ENCODE measurements at places on chromosomes 12 and 14.

GRCh38 chr12:49777800-49778748 is 36.7 kb downstream of the TMBIM6 start:
- peak; percentile 62 for DNase-seq

- DNase-seq, result no peak
Observed at GRCh38 chr12:109943811-109944210, 43.7 kb downstream of the TCHP start.

DNA sequence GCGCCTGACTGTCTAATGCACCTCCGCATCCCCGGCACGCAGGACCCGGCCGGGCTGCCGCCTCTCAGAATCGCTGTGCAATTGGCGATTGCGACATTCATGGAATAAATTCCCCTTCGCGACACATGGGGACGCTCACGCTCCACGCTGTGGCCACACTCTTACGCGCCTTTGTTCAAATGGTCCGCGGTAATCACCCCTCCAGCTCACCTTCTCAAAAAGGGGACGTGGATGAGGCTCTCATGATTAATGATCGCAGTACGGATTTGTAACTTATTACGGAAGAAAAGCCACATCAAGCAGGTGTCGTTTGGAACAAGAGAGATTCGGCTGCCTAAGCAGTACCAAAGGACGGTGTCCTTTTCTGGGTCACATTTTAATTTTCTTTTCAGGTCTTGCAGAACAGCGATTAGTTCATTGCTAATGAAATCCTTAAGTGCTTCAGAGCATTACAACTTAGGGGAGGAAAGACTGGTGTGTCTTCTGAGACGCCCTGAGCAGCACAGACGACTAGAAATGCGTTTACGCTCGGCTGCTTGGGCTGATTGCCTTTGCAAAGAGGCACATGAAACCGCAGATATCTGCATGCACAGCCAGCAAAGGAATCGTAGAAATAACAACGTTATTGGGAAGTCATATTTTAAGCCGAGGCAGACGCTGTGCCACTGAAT is 37.3 kb upstream of the ADGRD1 start:
- DNase-seq, result peak; percentile 35

- DNase-seq, result no peak
Observed at GRCh38 chr12:123723011-123723410, 10.9 kb downstream of the ATP6V0A2 start.

DNA sequence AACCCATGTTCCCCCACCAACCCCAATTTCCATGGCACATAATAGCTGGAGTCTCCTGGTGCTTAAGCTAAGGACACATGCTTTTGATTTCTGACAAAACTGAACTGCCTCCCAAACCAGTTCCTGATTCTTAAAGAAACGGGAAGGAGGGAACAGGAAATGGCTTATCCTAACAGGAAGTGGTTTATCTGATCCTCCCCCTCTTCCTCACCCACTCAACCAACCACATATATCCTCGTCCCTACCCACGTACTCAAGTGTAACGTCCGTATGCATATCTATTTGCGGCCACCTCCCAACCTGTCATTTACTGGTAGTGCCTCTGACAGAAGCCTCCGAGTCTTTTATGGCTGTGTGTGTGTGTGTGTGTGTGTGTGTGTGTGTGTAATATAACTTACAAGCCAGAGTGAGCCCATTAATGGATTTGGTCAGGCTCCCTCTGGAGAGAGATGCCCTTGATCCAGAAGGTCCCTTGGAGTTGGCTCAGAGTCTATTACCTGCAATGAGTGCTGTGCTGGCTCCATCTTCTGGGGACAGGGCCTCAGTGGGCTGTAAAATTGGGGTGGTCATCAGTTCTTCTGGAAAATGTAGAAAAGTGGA is 7.7 kb downstream of the DAZAP2 start:
- DNase-seq, result no peak

GRCh38 chr12:6768437-6768914 is 2.3 kb downstream of the PTMS start:
- no peak for DNase-seq

- DNase-seq, result peak; percentile 16
Observed at GRCh38 chr14:69703047-69704039, 63.6 kb upstream of the SRSF5 start.

GRCh38 chr12:56362130-56363059 is at the start of gene APOF:
Gene APOF (minus strand): TSS chr12:56362857. CDS start chr12:56362745, 112 bp downstream.
- no peak for DNase-seq

GRCh38 chr12:124453419-124454351 is 113.7 kb downstream of the NCOR2 start:
- DNase-seq, result peak; percentile 56

- no peak for DNase-seq
Observed at GRCh38 chr12:115185506-115185905, 501.5 kb upstream of the TBX3 start.

- DNase-seq, result no peak
Observed at GRCh38 chr12:78176643-78177042, 345.9 kb downstream of the NAV3 start.

DNA sequence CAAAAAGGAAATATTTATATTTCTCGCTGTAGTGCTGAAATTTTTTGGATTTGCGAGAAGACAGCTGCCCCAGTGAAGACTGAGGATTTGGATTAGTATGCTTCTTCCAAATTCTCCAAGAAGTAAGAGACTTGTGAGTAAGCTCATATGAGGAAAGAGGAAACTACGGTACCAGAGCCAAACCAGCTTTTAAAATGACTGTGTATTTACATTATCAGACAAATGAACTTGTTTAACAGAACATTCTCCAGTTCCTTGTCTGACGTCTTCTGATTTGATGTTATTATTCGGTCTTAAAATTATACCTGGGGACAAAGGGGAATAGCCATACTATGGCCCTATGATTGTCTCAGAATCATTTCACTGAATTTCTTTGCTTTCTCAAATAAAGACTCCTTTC is 8.0 kb downstream of the CLEC12B start:
- DNase-seq, result no peak

DNA sequence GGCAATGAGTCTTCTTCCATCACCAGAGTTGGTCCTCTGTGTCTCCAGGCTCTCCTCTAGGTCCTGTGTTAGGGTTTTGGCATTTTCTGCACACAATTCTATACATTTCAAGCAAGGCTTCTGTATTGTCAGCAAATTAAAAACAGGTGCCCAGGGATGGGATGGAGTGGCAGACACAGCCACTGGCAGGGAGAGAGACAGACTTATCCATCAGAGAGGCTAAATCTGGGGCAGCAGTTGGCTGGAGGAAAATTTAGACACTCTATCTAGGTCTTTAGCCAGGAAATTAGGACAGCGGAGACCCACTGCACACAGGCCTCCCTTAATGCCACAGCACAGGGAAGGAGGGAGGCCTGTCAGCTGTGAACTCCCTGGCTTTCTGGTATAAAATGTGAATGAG is 20.2 kb downstream of the PLEKHD1 start:
- no peak for DNase-seq

DNA sequence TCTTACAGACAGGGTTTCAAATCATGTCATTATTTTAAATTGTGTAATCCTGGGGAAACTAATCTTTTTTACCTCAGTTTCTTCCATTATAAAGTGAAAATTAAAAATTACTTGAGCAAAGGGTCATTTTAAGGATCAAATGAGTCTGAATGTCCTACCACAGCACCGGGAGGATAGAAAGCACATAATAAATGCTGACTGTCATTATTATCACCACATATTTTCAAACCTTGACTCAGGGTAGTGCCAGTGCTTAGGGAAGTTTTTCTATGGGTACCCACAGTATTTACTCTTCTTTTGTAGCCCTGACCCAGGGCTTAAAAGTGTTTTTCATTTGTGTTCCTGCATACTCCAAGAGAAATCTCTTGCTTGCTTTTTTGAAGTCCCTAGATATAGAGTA is 60.5 kb downstream of the KCNMB4 start:
- DNase-seq, result no peak

- no peak for DNase-seq
Observed at GRCh38 chr12:59317598-59317997, 278.2 kb upstream of the SLC16A7 start.

DNA sequence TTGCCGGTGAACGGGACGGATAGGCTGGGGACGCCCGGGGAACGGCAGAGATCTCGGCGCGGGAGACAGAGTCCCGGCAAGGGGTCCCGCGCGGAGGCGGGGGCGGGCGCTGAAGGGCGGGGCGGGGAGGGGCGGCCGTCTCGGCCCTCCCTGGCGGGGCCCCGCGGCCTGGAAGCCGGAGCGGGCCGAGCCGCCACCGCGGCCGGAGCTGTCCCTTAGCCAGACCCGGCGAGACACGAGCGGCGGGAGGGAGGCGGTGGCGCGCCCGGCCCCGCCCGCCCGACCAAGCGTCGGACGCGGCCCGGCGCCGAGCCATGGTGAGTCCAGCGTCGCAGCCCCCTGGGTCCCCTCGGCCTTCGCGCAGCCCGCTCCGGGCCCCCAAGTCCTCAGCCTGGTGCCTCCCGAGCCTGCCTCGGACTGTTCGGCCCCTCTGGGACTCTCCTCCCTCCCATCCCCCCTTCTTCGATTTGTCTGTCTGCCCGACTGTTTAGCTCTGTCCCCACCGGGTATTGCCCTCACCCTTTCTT is at the start of gene ARHGEF40:
ARHGEF40 (plus strand) TSS at position 222 of the 527 bp plus-strand sequence; CDS start at position 315, 93 bp downstream.
- no peak for DNase-seq

DNA sequence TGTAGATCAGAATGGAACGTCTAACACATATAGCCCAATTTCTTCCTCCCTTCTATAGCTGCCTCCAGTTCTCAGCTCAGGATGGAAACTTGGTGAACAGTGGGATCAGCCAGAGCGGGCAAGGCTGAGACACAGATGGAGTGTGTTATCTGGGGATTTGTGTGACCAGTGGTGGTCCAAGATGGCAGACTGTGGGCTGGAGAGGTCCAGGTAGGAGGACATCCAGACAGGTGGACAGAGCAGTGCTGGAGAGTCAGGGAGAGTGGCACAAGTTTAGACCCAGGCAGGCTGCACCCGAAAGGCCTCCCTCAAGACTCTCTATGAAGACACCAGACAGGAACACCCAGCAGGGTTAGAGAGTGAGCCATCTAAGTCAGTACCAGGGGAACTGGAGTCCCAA is 116.1 kb upstream of the CPSF6 start:
- no peak for DNase-seq

GRCh38 chr12:80553316-80553715 is 109.3 kb downstream of the PTPRQ start:
- no peak for DNase-seq

DNA sequence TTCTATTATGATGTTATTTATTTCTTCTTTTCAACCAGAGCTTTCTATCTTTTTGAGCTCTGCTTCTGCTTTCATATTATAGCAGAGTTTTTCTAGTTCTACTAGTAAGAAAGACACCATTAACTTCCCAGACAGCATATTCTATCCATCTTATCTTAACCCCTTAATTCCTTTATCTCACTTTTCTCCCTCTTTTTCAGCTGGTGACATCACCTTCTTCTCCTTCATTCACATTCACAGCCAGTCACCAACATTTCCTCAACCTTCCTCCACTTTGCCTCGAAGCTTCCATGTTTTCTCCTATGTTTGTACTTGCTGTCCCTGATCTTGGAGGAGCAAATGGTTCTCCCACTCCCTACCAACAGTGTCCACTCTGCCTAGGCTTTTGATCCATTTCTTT is 3.5 kb upstream of the CSRP2 start:
- DNase-seq, result no peak

DNA sequence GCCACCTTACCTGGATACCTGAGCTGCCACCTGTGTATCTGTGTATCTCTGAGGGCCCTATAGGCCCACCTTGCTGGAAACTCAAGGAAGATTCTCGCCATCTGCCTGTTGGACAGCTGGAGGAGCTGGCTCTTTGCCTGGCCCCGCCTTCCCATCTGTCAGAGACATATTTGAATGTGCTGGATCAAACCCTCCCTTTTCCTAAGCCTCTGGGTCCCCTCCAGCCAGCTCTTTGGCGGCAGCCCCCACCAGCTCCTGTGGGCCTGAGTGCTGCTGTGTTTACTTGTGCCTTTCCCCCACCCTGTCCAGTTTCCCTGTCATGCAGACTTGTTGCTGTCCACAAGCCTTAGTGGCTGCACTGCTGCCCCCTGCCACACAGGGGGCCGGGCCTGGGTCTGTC is 55.9 kb upstream of the SRSF5 start:
- DNase-seq, result no peak

GRCh38 chr12:99370421-99371138 is 277.0 kb upstream of the GARIN6 start:
- no peak for DNase-seq

DNA sequence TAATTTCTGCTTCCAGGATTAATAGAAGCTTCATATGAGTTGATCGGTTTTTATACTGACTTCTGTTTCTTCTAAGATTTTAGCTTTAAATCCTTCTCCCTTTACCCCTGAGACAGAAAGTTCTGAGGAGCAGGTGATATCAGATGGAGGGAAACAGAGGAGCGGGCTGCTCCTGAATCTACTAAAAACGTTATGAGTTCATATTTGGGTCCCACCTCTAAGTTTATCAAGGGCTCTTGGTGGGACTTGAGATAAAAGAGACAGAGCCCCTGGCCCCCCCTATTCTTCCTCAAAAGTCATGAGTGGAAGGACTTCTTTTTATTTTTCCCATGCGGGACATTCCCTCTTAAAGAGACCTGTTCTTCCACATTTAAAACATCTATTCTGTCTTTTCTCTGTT is 23.8 kb downstream of the CLEC2A start:
- DNase-seq, result no peak

- no peak for DNase-seq
Observed at GRCh38 chr14:52328276-52328675, 14.2 kb downstream of the PTGER2 start.

GRCh38 chr12:46494424-46494823 is 121.9 kb upstream of the SLC38A2 start:
- DNase-seq, result no peak

- DNase-seq, result no peak
Observed at GRCh38 chr12:96751626-96752025, 155.4 kb upstream of the NEDD1 start.

- DNase-seq, result no peak
Observed at GRCh38 chr14:70908935-70909641, 1.8 kb downstream of the PCNX1 start.

GRCh38 chr12:85484387-85484786 is 204.4 kb downstream of the ALX1 start:
- no peak for DNase-seq

DNA sequence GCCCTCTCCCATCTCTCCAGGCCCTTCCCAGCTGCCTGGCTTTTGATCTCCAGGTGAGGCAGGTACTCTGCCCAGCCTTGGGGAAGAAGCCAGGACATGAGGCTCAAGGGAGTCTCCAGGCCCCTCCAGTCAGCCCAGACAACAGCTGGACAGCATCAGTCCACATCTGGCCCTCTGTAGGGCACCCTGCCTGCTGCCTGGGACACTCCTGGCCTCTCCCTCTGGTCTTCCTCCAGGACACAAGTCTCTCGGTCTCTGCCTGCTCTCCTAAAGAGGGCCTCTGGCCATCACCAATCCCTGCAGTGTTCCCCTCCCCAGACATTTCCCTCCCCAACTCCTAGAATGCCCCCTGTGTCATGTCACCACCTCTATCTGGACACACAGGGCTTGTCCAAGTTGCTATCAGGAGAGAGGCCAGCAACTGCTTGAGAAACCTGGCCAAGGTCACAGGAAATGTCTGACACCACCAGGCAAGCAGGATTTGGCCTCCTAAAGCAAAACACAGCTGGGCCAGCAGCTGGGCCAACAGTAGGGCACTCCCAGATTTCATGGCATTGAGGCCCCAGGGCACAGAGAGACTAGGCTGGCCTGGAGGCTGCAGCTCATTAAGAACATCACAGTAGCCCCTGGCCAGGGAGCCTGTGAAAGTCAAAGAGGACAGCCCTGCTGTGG is 29.0 kb downstream of the LTBP2 start:
- no peak for DNase-seq
